ENCODE measurements at places on chromosomes 1 and 21.

- no peak for DNase-seq
Observed at GRCh38 chr1:24136956-24137539, 5.9 kb downstream of the IL22RA1 start.

DNA sequence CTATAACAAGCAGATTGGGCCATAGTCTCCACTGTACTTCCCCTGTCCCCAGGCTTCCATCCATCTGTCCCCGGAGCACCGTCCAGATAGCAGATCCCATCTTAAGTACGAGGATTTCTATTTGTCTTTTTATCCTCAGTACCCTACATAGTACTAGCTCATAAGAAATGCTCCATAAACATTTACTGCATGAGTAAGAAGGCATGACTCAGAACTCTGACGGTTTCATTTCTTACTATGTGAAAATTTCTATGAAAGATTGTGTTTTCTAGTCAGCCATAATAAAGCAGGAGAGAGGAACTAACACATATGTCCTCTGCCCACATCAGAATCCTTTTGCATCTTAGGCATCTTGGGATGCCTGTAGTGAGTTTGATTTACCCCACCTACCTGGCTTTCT, 49.5 kb downstream of the CHD1L start:
- DNase-seq: no peak

DNA sequence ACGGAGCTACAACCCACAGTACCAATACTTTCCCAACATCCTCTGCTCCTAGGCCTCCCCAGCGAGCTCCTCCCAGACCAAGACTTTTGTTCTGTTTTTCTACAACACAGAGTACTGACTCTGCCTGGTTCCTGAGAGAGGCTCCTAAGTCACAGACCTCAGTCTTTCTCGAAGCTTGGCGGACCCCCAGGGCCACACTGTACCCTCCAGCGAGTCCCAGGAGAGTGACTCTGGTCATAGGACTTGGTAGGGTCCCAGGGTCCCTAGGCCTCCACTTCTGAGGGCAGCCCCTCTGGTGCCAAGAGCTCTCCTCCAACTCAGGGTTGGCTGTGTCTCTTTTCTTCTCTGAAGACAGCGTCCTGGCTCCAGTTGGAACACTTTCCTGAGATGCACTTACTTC, 20.6 kb downstream of the PLA2G5 start:
- DNase-seq: no peak

- DNase-seq: no peak
Observed at GRCh38 chr1:15837931-15838330, 9.6 kb upstream of the SPEN start.

- peak; percentile 39 for DNase-seq
Observed at GRCh38 chr1:227758366-227758765, 23.1 kb downstream of the SNAP47 start.

GRCh38 chr1:5504364-5504740, 487.9 kb downstream of the NPHP4 start:
- no peak for DNase-seq

GRCh38 chr21:15275615-15276235, 210.9 kb upstream of the NRIP1 start:
- DNase-seq: no peak

- no peak for DNase-seq
Observed at GRCh38 chr1:233916706-233917105, 12.2 kb downstream of the SLC35F3 start.

DNA sequence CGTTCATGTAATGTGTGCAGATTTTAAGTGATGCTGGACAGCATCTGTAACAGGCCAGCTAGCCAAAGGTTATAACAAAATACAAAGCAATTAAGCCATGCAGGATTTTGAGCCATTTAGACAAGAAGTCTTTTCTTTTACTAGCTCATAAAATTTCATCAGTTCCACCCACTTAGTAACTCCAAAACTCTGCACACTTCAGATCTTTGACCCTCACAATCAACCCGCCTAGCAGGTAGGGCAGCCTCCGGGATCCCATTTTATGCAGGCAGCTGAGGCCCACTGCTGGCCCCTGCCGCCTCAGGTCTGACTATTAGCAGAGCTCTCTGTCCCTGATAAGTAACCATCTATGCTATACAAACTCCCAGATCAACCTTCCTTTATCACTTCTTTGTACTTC, 9.2 kb downstream of the LBR start:
- DNase-seq: no peak

DNA sequence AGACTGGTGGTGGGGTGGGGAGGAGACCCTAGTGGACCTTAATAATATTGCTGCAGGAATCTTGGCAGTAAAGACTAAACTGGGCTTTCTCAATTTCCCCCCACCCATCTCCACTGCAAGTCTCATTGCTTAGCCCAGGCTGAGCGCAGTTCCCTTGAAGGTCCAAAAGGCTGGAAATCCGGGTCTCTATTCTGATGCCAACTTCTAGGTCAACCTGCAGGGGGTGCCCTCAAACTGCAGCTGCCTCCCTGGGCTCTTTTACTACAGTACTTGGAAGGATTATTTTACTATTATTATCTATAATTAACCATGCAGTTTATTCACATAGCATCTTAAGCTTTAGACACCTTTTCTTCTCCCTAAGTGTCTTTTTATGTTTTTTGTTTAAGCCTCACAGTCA, 85.4 kb upstream of the WARS2 start:
- no peak for DNase-seq

DNA sequence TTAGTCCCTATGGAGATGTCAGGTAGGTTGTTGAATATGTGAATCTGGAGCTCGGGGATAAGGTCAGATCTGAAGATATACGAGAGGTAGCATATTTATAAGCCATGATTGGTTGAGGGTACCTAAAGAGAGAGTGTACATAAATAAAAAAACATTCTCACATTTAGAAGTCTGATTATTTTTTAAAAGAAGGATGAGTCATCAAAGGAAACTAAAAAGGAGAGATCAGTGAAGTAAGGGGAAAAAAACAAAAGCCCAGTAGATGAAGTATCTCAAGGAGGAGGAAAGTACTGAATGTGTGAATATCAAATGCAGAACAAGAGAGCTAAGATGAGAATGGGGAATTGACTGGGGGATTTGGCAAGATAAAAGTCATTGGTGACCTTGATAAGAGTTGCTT, 15.7 kb upstream of the ANGPTL1 start:
- DNase-seq: no peak

DNA sequence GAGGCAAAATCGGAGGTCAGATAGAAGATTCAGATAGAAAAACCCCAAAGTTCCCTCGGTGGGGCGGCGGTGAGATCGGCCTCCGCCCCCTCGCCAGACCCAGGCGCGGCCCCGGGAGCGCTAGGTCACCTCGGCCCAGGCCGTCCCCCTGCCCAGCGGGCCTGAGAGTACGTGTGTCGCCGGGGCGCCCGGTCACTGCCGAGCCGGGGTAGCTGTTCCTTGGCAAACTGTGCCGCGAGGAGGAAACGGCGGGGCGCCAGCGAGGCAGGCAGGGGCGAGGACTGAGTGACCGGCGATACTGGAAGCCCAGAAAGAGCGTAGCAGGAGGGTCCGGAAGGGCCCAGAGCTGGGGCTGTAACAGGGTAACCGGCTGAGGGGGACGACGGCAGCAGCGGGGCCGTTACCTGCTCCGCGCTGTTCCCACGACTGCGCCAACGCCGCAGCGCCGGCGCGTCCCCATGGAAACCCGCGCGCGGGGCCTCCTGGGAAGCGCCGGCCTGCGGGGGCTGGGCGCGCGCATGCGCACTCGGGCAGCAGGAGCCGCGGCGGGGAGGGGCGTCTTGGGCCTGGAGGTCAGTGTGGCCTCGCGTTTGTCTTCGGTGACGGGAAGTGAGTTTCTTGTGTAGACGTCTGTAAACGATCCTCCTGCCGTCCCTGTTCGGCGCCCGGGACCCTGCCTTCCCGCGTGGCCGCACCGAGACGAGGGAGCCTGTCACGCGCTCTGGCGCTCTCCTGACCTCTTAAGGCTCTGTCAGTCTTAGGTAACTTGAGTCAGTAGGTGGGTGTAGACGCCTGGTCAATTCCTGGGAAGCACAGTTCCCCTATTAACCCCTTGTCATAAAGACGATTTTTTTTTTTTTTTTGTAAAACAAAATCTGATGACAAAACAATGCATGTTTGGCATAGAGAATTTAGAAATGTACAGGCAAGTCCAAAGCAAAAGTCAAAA, at the start of gene LCA5L:
Gene LCA5L (minus strand): TSS at position 458 of the 949 bp plus-strand sequence. CDS start 17,285 bp downstream, outside the sequence.
- peak; percentile 76 for DNase-seq

GRCh38 chr1:152111515-152111968, 3.7 kb downstream of the TCHH start:
- DNase-seq: no peak

DNA sequence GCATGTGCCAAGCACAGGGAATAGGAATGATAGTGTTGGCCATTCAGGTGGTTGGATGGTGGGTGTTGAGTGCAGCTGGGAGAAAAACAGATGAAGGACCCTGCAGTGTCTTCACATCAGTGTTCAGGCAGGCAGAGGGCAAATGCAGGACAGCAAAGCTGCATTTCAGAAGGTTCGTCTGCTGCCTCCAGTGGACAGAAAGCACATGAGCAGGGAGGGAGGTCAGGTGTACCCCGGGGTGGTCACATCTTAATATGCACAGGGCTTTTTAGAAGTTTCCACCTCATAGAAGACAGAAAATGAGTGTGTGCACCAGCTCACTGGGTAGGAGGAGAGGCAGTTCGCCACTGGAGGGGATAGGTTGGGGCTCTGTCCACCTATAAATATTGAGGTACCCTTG, 184.9 kb downstream of the SLC35F3 start:
- no peak for DNase-seq

DNA sequence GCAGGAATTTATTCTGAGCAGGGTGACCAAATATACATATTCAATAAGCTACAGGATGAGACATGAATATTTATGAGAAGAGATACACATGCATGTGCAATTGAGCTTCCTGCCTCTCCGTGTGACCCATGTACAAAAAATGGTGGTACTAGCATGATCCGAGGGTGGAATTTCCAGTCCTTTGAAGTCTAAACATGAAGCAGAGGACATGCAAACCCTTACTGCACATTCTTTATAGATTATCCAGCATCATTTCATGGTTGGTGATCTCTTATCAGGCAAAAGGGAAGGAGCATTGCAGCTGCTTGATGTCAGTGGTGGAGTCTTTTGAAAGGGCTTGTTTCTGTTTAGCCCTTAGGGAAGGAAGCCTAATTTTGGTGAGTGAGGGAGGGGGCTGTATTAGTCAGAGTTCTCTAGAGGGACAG, 448.6 kb downstream of the SETD4 start:
- DNase-seq: no peak

DNA sequence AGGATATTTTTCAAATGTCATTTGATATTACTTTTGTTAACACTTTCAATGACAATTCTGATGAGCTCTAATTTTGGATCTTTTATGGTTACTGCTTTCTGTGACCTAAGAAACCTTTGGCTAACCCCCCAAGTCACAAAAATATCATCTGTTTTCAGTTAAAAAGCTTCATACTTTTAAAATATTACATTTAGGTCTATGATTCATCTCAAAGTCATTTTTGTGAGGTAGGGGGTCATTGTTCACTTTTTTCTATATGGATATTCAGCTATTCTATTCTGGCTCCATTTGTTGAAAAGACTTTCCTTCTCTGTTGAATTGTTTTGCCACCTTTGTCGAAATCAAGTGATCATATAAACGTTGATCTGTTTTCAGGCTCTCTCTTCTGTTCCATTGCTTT, 44.8 kb downstream of the UCHL5 start:
- no peak for DNase-seq

DNA sequence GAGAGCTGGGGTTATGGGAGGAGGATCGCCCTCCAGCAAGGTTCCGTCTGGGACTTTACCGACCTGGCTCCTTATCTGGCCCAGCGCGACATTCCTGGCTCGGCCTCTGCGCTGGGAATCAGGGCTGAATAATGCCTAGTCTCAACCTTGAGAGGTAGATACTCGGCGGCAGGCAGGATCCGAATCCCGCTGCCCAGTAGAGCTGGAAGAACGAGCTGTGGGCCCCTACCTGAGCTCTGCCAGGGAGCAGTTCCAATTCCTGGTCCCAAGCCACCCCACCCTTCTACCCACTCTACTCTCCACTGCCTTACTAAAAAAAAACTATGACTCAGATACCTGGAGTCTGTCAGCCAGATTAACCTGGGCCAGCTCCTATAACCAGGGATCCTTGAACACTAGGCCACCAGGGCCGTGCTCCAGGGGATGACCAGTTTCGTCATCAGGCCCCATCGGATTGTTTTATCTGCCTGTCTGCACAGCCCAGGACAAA, 53.6 kb downstream of the RHBG start:
- DNase-seq: no peak

- no peak for DNase-seq
Observed at GRCh38 chr1:27438621-27439061, 46.2 kb downstream of the GPR3 start.

GRCh38 chr1:198775606-198776005, 136.8 kb downstream of the PTPRC start:
- no peak for DNase-seq

GRCh38 chr1:89721351-89721750, 88.4 kb downstream of the LRRC8C start:
- DNase-seq: no peak

DNA sequence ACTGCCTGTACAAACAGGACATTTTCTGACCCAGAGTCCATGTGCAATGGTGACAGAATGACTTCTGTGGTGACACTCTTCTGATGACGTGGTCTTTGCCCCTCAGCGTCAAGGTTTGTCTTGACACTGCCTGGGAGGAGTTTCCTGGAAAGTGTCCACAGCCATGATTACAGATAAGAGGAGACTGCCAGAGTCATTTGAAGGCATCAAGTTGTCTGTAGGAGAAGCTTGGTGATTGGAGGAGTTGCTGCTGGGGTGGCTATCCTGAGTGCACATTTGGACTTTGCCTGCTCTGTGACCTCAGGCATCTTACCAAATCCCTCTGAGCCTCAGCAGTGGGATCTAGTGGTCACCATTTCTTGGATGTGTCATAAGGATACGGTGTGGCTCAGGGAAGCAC, 17.7 kb downstream of the TCHHL1 start:
- no peak for DNase-seq

DNA sequence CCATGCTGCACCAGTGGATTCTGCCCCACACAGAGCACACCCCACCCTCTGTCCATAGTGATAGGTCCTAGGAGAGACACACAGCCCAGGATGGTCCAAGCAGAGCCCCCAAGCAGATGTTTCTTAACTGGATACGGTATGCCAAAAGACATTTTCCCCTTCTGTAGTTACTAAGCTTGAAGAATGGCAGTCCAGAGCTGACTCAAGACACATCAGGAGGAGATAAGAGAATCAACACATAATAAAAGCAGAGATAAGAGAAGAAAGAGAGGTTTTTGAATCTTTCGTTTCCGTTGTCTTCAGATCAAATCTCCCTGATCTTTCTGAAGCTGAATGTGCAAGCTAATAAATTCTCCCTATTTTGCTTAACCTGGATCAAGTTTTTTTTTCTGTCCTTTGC, 21.8 kb upstream of the CASQ2 start:
- no peak for DNase-seq

DNA sequence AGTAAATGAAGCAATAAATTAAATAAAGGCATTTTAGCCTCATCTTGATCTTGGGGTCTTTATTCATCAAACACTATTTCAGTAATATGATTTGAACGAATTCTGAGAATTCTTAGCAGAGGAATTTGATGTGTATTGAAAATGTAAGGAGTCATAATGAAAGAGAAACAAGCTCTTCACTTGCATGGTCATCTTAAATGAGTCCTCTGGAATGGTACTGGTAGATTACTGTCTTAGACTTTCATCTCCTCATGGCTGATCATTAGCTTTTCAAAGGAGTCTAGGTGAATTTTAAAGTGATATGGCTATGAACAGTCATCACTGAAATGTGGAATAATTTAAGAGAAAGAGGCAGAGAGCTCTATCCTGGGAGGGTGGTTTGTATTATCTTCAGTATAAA, 30.0 kb downstream of the PRRC2C start:
- DNase-seq: no peak

Data from amygdala (tissue), 56 donors.